ENCODE measurements at places on chromosomes 5 and 9.

DNA sequence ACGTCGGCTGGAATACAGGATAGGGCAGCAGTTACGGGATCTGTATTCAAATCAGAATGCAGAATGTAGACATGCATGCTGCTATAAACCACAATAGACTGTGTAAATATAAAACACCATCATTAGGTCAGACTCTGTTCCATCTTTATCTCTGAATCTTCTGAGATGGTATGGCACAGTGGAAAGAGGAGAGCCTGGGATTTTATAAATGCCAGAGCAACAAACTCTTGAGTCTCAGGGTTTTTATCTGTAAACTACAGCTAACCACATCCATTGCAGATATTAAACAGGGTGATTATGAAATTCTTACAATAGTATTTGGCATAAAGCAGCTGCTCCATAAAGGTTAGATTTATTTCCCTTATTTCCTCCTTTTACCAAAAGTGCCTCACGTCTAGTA, 108.7 kb downstream of the ZDHHC21 start:
- DNase-seq = no peak

DNA sequence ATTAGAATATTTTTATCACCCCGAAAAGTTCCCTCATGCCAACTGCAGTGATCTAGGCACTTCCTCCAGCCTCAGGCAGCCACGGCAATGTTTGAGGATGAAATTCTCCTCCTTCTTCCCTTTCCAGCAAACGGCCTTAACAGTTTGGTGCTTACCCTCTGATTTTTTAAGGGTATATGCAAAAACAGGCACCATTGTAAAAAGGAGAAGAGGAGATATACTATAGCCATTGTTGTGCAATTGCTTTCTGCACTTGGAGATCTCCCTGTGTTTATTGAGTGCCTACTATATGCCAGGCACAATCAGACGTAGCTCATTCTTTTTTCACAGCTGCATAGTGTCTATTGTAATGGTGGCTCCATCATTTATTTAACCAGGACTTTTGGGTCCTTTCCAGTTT, 29.4 kb downstream of the GSN start:
- no peak for DNase-seq

- DNase-seq = no peak
Observed at GRCh38 chr5:26432386-26432785, 606.0 kb downstream of the CDH9 start.

GRCh38 chr5:32465076-32465475, 20.5 kb upstream of the ZFR start:
- DNase-seq = no peak

- DNase-seq = no peak
Observed at GRCh38 chr5:158840193-158840592, 259.5 kb downstream of the EBF1 start.

- DNase-seq = no peak
Observed at GRCh38 chr5:9722601-9723180, 92.5 kb upstream of the TAS2R1 start.

- DNase-seq = no peak
Observed at GRCh38 chr5:67033880-67034651, 162.5 kb downstream of the CD180 start.

GRCh38 chr9:28365728-28366127, 792.4 kb upstream of the C9orf72 start:
- no peak for DNase-seq

DNA sequence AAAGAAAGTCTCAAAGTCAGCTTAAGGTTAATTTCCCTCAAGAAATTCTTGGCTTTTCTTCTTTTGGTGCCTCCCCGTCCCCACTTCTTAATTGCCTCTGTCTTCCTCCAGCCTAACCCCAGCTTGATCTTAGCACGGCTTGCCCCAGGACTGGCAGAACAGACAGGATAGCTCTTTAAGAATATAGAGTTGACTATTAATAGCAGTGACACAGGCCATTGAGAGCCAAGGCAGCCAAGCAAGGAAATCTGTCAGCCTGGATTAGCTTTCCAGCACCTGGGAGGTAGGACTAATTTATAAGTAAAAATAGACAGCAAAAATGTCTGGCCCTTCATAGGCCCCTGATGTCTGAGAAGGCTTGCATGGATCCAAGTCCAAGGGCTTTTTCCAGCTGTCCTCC, 384.6 kb upstream of the SLC30A5 start:
- no peak for DNase-seq

DNA sequence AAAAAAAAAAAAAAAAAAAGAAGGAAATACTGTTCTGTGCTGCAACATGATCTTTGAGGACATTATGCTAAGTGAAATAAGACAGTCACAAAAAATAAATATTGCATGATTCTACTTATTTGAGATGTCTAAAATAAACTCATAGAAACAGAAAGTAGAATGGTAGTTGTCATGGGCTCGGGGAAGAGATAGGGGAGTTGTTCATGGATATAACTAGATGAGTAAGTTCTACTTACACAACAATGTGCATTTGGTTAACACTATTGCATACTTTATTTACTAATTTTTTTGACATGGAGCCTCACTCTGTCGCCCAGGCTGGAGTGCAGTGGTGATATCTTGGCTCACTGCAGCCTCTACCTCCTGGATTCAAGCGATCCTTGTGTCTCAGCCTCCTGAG, 15.2 kb downstream of the MAML1 start:
- no peak for DNase-seq

- DNase-seq = no peak
Observed at GRCh38 chr9:34371886-34372466, 4.7 kb downstream of the MYORG start.

DNA sequence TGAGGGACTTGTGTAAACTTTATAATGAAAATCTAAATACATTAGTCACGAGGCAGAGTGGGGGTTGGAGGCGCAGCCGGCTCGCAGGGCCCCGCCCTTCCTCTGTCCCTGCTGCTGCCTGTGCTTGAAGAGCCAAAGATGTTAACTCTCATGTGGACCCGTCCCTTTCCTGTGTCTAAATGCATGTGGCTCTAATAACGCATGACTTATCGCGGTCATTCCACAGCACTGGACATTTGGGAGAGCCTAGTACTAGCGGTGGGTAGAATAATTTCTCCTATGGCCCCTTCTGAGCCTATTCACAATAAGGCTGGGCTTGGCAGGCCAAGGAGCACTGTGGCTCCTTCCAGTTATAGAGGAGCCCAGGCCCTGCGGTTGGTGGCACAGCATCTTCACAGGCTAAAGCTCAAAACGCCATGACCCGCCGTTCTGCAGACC, 82.3 kb upstream of the SIMC1 start:
- no peak for DNase-seq

- no peak for DNase-seq
Observed at GRCh38 chr5:136057401-136058038, 28.7 kb downstream of the TGFBI start.

DNA sequence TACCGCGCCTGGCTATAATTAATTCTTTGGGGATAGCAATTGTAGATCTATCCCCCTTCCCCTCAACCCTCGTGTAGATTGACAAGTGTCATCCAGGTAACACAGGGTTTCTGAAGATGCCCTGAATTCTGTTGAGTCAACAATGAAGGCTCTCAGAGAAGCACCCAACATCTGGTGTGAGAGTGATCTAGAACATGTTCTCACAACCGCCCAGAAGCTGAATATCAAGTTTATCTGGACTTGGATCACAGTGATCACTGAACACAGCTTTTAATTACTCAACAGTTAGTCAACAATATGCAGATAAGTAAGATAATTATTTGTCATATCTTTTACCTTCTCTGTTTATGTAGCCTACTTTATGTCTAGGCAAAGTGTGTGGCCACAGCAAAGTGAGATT, 204.2 kb upstream of the RGMB start:
- no peak for DNase-seq

- no peak for DNase-seq
Observed at GRCh38 chr5:157327771-157328170, 61.8 kb downstream of the CYFIP2 start.

GRCh38 chr9:31588756-31589155, 795.7 kb upstream of the ACO1 start:
- DNase-seq = no peak

- DNase-seq = no peak
Observed at GRCh38 chr5:144088206-144089064, 82.0 kb downstream of the YIPF5 start.

DNA sequence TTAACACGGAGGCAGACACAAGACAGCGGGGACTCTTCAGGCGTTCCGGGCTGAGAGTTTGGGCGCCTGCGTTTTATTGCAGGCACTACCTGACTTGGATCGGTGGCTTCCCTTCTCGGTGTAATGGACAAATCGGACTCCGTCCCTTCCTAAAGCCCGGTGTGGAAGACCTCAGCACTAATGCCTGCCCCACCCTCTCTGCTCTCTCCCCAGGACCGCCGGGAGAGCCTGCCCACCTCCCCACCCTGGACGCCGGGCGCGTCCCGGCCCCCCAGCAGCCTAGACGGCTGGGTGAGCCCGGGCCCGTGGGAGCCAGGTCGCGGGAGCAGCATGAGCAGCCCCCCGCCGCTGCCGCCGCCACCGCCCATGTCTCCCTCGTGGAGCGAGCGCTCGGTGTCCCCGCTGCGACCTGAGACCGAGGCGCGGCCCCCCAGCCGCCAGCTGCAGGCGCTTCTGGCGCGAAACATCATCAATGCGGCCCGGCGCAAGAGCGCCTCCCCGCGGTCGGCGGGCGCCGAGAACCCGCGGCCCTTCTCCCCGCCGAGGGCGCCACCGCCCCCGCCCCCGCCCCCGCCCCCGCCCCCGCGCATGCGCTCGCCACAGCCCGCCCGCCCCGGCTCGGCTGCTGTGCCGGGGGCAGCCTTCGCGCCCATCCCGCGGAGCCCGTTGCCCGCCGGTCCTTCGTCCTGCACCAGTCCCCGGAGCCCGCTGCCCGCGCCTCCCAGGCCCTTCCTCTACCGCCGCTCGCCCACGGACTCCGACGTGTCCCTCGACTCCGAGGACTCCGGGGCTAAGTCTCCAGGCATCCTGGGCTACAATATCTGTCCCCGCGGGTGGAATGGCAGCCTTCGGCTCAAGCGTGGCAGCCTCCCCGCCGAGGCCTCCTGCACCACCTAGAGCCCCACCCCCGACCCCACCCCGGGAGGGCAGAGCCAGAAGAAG, 4.6 kb upstream of the MYOZ3 start:
- DNase-seq = peak; percentile 48

- DNase-seq = no peak
Observed at GRCh38 chr5:151580858-151581257, 10.3 kb downstream of the FAT2 start.

GRCh38 chr5:139592289-139592688, 31.1 kb downstream of the UBE2D2 start:
- no peak for DNase-seq

- no peak for DNase-seq
Observed at GRCh38 chr5:1723957-1724821, 75.4 kb downstream of the MRPL36 start.

DNA sequence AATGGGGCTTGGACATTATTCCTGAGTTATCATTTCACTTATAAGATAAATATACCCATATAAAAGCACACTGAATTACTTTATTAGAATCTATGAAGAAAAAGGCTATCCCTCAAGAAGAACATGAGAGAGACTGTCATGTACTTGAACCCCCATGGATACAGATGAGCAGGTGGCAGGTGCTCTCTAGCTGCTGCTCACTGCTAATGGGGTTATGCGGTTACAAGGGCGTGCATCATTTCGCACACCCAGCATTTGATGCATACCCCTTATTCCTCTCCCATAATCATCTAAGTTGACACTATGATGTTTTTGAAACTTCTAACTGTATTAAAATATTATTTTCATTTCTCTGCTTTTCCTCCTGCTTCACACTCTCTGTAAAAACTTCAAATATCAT, 16.4 kb downstream of the ITK start:
- no peak for DNase-seq
